ENCODE measurements at places on chromosomes 1 and 21.

DNA sequence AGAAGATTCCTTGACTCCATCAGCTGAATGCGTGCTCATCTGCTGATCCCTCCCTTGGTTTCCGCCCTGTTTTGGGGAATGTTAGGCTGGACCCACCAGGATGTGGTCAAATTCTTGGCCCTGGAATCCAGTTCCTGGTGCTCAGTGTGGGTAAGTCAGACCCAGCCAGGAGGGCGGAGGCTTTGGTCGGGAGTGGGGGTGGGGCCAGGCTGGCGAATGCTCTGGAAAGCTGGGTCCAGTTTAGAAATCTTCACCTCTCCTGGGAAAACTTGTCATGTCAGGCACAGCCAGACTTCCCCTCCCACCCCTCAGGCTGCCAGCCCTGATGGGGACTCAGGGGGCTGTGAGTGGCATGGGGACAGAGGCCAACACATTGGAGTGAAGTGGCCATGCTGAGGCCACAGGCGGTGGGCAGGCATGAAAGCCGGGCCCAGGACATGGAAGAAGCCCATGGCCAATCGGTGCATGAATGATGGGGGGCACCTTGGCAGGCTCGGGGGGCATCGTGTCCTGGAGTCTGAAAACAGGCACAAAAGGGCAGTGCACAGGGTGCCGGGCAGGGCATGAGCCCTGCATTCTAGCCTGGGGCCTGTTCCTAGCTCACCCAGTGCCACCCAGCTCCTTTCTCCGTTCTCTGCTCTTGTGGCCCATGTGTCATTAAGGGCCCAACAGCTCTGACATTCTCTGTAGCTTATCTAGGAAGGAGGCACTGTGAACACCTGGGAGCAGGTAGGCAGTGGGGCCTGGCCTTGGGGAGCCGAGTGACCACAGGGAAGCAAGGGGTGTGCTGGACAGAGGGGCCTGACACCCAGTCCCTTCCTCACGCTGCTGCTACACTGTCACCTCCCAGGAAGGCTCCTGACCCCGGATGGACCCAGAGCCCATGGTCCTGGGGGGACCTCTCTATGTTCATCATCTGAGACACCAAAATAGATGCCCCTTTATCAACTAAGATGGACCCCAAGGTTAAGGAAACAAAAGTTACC lies 14.6 kb upstream of the PADI1 start:
- no peak for DNase-seq

DNA sequence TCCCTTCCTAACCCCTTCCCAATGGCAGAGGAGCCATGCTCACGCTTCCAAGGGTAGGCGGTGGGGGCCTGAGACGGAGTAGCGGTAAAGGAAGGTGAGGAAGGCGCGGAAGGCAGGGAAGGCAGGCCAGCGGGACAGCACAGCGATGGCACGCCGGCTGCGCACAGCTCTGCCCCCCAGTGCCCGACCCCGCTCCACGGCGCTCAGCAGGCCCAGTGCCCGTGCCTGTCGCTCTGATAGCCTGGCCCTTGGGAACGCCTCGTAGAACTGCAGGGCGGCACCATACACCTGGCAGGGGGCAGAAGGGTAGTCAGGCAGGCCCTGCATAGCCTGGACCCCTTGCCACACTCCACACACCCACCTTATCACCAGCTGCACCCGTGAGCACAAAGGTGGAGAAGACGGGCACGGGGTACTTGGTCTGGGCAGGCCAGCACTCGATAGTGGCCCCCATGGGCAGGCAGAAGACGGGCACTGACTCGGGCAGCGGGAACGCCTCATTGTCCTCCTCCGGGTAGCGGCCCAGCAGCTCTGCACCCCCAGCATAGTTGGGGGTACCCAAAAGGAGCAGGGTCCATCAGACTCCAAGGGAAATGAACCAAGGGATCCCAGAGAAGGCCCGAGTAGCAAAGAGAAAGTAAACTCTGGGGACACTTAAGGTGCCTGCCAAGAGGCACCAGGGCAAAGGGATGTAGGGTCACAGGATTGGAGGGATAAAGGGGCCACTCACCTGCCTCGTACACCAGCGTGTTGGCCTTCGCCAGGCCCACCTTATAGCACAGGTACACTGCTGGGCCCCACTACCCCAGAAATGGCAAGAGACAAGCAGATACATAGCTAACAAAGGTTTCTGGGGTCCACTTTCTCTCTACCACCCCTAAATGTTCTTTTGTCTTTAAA lies 4.4 kb downstream of the DENND4B start:
- DNase-seq: no peak

- DNase-seq: no peak
These were observed 23.7 kb upstream of the TMEM54 start for GRCh38 chr1:32924881-32925344.

DNA sequence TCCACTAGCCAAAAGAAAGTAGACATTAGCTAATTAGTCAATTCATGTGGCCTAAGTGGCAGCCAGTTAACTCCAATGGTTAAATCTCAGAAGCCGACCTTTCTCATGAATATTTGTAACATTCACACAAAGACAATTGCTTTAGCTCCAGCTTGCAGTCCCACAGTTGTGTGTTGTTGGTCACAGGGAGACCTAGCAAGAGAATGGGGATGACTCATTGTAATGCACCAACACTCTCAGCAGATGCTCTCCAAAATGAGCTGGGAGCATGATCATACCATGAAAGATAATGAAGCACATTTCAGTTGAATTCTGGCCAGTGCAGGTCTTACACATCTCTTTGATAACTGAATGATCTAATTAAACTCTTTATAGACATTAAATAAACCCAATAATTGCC lies 160.4 kb downstream of the HLX start:
- no peak for DNase-seq

- DNase-seq: no peak
These were observed 56.4 kb downstream of the ADAMTS1 start for GRCh38 chr21:26788790-26789189.

DNA sequence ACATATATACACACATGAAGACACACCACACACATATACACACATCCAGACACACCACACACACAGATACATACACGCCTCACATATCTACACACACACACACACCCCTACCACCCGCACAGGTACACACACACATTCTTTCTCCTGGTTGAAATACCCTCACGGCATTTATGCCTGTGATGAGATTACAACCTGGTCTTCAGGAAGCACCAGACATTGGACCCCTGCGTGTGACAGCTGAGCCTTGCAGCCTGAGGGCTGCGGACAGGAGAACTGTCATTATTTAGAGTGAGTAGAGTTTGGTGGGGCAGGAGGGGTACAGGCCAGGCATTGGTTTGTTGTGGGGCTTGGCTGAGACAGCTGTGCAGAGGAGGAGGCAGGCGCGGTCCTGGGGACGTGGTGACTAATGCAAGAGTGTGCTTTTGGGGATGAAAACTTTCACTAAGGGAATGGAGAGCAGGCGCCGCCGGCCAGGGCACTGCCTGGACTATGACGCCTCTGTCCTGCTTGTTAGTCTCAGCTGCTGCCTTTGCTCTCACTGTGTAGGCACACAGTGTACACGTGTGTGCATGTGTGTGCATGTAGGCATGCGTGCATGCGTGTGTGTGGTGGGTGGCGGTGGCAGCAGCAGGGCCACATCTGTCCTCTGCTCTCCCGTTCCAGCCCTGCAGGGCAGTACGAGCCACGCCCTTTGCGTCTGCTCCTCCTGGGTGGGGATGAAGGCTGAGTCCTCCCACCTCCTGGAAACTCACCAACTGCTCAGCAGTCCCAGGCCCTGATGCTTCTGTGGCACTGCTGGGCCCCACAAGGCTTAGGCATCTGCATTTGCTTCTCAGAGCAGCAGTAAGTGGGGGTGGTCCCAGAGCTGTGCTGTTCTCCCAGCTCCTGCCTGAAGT lies 57.6 kb downstream of the SPSB1 start:
- DNase-seq: no peak

- DNase-seq: no peak
These were observed 76.5 kb upstream of the CTTNBP2NL start for GRCh38 chr1:112319371-112320040.

- DNase-seq: no peak
These were observed 305.3 kb downstream of the TM2D1 start for GRCh38 chr1:61419657-61420056.

- DNase-seq: peak; percentile 41
These were observed 199.3 kb upstream of the GRIK3 start for GRCh38 chr1:37233606-37234005.

Data from putamen (tissue), 1 donor.